Left colon (tissue), 2 donors: ENCODE measurements at places on chromosomes 1 and 21.

GRCh38 chr1:26388791-26389445, 16.4 kb upstream of the ZNF683 start:
- no peak for DNase-seq

DNA sequence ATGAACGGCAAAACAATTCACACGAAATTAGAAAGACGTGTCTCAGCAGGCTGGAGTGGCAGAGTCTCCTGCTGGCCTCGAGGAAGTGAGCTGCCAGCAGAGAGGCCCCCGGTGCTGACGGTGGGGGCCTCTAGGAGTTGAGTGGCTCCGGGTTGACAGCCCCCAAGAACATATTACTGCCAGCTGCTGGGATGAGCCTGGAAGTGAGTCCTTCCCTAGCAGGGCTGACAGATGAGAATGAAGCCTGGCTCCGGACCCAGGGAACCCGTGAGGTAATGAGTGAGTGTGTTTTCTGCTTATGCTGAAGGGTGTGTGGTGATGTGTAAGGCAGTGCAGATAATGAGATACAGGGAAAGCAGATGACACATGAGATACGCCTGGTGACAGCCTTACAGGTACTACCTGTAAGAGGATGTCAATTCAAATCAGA, 23.5 kb upstream of the LRRC47 start:
- no peak for DNase-seq

DNA sequence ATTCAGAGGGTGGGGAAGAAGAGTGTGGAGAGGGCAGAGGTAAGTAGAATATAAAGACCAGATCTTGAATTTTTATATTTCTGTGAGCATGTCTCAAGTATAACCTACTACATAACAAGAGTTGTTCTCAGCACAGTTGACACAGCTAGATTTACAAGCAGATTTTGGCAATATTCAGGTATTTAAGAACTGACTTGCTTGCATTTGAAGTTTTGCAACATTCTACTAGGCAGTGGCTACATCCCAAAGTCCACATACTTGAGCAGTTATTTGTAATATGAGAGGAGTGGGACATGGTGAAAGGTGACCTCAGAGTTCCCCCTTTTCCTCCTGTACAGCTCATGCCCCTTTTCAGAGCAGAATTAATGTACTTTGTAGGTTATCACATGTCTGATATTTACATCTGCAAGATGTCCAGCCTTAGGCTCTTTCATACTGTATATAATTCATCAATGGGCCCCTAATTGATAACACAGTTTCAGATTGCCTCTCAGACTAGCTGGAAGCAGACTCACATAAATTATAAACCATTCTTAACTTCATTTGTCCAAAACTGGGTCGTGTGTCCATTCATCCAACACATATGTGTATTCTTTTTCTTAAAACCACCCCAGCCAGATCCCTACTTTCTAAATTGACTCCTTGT, 136.7 kb upstream of the RAVER2 start:
- no peak for DNase-seq

- no peak for DNase-seq
Measured at GRCh38 chr1:175471039-175471800, 272.2 kb downstream of the TNR start.

DNA sequence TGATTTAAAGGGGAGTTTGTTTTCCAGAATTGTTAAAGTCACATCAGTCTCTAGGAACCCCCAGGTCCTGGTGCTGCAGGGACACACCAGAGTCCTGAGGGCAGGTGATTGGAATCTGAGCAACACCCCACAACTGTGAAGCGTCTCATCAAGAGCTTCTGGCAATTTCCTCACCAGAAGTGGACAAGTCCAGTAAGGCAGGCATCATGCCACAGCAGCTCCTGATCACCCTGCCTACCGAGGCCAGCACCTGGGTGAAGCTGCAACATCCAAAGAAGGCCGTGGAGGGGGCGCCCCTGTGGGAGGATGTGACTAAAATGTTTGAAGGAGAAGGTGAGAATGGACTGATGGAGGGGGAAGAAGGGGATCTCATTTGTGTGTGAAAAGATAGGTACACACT, 2.1 kb downstream of the ZFP69 start:
- DNase-seq = no peak

GRCh38 chr21:38831526-38832467, 26.1 kb downstream of the ETS2 start:
- peak; percentile 40 for DNase-seq

DNA sequence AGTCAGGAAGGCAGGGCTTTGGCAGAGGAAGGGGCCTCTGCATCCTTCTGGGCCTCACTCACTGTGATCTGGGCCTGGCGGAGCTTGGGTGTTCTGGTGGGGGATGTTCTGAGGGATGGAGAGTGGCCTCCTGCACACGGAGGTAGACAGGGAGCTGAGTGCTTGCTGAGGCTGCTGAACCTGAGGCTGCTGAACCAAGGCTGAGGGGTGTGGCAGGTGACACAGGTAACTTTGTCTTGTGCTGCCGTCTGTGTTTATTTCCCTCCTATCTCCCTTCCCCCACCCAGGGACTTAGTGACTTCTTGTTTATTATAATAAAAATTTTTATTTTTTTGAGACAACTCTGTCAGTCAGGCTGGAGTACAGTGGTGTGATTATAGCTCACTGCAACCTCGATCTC, 37.7 kb upstream of the IFNLR1 start:
- no peak for DNase-seq

DNA sequence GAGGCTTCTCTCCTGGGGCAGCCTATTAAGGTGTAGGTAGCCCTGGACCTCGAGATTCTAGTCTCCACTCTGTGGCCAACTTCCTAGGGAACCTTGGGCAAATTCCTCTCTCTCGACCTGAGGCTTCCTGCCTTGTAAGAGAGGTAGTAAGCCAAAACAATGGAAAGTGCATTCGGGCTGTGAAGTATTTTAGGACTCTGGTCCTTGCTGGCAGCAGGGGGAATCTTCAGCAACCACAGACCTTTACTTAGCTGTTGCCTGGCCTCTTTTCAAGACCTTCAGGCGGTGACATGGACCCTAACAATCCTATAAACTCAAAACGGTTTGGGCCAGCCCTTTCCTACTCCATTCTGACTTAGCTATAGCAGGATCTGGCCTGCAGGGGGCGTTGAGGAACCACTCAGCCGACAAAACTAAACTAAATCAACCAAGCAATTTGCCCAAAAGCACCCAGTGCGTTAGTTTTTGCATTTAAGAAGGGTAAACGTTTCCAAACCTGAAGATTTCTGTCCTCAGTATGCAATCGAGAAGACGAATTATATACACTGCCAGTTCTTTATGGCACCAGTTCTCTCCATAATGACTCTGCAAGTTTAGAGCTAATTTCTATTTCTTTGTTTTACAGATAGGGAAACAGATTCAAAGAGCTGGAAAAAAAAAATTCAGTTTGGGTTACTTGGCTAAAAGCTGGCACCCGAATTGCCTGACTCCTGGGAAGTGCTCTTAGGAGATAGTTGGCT, 10.9 kb upstream of the SESN2 start:
- peak; percentile 73 for DNase-seq

- DNase-seq = no peak
Measured at GRCh38 chr1:37238364-37239224, 204.3 kb upstream of the GRIK3 start.

GRCh38 chr1:61052395-61053225, 29.8 kb upstream of the NFIA start:
- DNase-seq = no peak

DNA sequence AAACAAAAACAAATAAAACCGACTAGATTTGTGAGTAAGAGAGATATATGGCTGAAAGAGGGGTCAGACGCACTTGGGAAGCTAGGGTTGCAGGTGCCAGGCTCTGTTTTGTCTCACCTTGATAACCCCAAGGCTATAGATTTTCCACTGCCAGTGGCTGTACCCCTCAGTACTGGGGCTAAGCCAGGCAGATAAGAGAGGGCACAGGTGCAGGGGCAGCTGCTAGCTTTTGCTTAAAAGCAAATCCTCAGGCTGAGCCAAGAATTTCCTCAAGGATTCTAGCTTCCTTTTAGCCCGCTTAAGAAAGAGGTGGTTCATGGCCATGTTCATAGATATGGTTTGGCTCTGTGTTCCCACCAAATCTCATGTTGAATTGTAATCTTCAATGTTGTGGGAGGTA, 57.9 kb downstream of the OVGP1 start:
- no peak for DNase-seq
